Upper lobe of left lung (tissue), 6 donors: ENCODE measurements at places on chromosomes 11 and 22. TPM values are rescaled to one million over a fixed set of nuclear protein-coding genes. Genes with fewer than 3 reads are reported as not detected.

GRCh38 chr11:5603326-5603725, 6.9 kb downstream of the TRIM6 start:
- no peaks in the 10 kb centered on the region for H3K36me3 ChIP-seq
- H3K4me1 ChIP-seq: no peaks in the 10 kb centered on the region
- H3K27me3 ChIP-seq: no peaks in the 10 kb centered on the region
- no peak overlapping the region for H3K4me3 ChIP-seq
- no peak overlapping the region for H3K27ac ChIP-seq

The SLC43A1 gene
- total RNA-seq: 12.3 TPM

DNA sequence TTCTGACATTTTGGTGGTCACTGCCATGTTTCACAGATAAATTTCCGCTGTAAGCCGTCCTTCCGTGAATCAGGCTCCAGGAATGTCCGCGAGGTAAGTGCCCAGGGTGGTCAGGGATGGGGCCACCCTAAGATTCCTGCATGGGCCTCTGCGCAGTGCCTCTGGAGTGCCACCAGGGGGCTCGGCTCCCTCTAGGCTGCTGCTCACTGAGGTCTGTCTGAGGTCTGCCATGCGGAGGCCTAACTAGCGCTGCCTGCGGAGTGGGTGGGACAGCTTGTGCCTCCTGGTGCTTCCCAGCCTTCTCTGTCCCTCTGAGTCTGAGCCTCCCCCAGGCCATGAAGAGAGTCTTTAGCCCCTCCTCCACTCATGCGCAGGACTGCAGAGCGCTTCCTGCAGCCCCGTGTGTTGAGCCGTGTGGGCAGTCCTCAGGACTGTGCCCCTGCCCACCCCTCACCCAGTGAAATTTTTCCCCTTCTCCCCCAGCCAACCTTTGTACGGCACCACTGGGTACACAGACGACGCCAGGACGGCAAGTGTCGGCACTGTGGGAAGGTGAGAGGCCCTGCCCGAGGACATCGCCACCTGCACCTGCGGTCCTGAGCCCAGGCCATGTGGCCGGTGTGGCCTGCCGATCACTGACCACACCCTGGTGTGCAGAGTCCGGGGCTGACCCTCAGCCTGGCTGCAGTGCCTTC, 11.9 kb upstream of the MDK start:
- no peak overlapping the region for H3K4me3 ChIP-seq
- DNase-seq: peak; percentile 56
- peaks cover 61% of the 10 kb centered on the region for H3K36me3 ChIP-seq
- H3K27ac ChIP-seq: peak overlapping the region; percentile 19
- H3K4me1 ChIP-seq: peaks cover 16% of the 10 kb centered on the region

The MMP11 gene
- not detected for total RNA-seq

DNA sequence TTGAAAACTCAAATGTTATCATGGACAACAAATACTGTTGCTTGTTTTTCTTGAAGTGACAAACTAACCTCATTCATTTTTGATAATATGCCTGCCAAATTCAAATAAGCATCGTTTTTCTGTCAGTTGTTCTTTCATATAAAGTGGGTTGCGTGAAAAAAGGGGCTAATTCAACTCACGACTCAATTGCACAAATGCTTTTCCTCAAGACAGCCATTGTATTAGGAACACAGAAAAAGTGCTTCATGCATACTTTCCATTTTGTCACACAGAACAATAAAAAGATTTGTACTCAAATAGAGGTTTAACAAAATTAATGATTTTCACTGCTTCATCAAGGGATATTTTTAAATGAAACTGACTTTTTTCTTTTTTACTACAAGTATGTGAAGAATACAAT, 94.6 kb upstream of the ALKBH3 start:
- H3K4me1 ChIP-seq: no peaks in the 10 kb centered on the region
- DNase-seq: no peak
- no peak overlapping the region for H3K27ac ChIP-seq
- H3K36me3 ChIP-seq: no peaks in the 10 kb centered on the region
- H3K4me3 ChIP-seq: no peak overlapping the region
- H3K27me3 ChIP-seq: no peaks in the 10 kb centered on the region

- H3K27ac ChIP-seq: no peak overlapping the region
- DNase-seq: peak; percentile 26
- no peaks in the 10 kb centered on the region for H3K36me3 ChIP-seq
- H3K27me3 ChIP-seq: no peaks in the 10 kb centered on the region
- H3K4me1 ChIP-seq: no peaks in the 10 kb centered on the region
Measured at GRCh38 chr11:31995032-31995431, 95.8 kb upstream of the RCN1 start.

The OR51B6 gene
- not detected for total RNA-seq

DNA sequence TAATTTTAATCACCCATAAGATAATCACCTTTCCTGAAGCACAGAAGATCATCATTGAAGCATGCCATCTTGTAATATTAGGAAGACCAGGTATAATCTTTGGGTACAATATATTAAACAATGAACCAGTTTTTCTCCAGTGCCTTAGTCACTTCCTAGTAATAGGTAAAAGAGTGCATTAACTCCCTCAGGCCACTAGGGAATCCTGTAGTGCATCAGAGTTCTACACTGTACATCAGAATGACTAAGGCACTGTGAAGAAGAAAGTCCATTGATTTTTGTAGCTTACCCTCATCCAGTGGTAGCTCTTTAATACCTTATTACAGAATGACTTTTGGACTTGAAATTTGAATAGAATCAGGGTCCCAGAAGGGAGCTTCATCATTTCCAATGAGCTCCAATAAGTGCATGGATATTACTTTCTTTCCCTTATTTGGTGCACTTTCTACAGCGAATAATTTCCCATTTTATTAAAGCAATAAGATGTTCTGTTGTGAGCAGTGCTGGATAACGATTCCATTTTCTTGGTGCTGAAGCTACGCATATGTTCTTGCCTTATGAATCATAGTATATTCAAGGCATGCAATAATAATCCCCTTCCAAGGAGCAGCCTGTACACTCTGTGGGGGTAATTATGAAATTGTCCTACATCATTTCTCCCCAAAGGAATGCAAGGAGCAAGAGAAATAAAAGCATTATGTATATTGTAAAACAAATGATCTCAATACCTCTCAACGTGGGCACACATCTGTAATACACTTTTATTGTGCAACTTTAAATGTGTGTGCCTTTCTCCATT, 4.7 kb downstream of the C11orf87 start:
- no peaks in the 10 kb centered on the region for H3K36me3 ChIP-seq
- no peaks in the 10 kb centered on the region for H3K4me1 ChIP-seq
- H3K4me3 ChIP-seq: no peak overlapping the region
- peaks cover 15% of the 10 kb centered on the region for H3K27me3 ChIP-seq
- DNase-seq: no peak
- H3K27ac ChIP-seq: no peak overlapping the region

DNA sequence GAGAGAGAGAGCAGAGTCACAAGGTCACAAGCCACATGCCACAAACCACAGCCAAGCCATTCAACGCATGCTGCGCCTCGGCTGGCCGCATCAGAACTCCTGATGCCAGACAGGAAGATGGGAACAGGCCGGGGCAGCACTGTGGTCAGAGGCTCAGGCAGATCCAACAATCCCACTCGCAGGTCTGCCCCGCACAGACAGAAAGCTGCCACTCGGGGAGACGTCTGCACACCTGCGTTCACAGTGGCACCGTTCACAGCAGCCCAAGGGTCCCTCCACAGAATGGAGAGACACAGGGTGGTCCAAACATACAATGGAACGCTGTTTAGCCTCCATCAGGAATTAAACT, 408.8 kb downstream of the CTTN start:
- H3K4me3 ChIP-seq: no peak overlapping the region
- no peaks in the 10 kb centered on the region for H3K27me3 ChIP-seq
- H3K4me1 ChIP-seq: no peaks in the 10 kb centered on the region
- DNase-seq: no peak

GRCh38 chr11:28488336-28488735, 380.1 kb downstream of the METTL15 start:
- no peaks in the 10 kb centered on the region for H3K27me3 ChIP-seq
- H3K36me3 ChIP-seq: no peaks in the 10 kb centered on the region
- no peak overlapping the region for H3K4me3 ChIP-seq

- H3K4me3 ChIP-seq: no peak overlapping the region
- H3K27me3 ChIP-seq: no peaks in the 10 kb centered on the region
- DNase-seq: no peak
- H3K4me1 ChIP-seq: no peaks in the 10 kb centered on the region
Measured at GRCh38 chr22:22593964-22594656, 35.0 kb upstream of the PRAME start.

- H3K27me3 ChIP-seq: no peaks in the 10 kb centered on the region
- no peak for DNase-seq
- H3K27ac ChIP-seq: no peak overlapping the region
Measured at GRCh38 chr11:85930879-85931366, 75.7 kb downstream of the CCDC83 start.

- H3K4me3 ChIP-seq: no peak overlapping the region
- no peak for DNase-seq
- H3K36me3 ChIP-seq: no peaks in the 10 kb centered on the region
Measured at GRCh38 chr11:39304586-39304985, 2154.9 kb downstream of the LRRC4C start.

The CYTH4 gene
- 54.3 TPM for total RNA-seq

The RASGRP2 gene
- 34.1 TPM for total RNA-seq

GRCh38 chr11:112176077-112176476, 765 bp downstream of the BCO2 start:
- H3K27me3 ChIP-seq: no peaks in the 10 kb centered on the region
- no peaks in the 10 kb centered on the region for H3K36me3 ChIP-seq
- H3K4me3 ChIP-seq: no peak overlapping the region

The CDC42EP2 gene
- total RNA-seq: 45.2 TPM

GRCh38 chr11:42774567-42774966, 537.2 kb upstream of the API5 start:
- no peaks in the 10 kb centered on the region for H3K36me3 ChIP-seq
- no peaks in the 10 kb centered on the region for H3K27me3 ChIP-seq
- DNase-seq: no peak
- no peak overlapping the region for H3K27ac ChIP-seq

DNA sequence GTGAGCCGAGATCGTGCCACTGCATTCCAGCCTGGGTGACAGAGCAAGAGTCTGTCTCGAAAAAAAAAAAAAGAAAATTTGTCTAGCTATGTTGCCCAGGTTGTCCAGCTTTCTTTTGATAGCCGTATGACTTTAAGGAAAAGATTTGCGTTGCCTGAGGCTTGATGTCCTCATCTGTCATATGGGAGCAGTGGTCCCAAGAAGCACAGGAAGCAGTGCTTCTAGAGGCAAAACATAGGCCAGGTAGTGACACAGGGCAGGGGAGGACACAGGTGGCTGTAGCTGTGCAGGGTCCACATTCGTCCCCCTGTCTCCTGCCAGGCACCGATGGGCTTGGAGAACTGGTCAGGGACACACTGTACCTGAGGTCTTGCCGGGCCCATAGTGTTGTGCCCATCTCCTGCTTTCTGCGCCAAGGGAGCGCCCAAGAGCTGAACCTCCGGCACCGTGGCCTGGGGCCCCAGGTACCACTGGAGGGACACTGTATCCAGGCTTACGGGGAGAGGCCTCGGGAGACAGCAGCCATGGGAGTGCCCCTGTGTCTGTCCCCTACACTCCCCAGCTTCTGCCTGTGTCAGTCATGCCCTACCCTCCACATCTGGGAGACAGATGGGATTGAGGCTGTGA, 1.4 kb downstream of the LRRC74B start:
- no peak overlapping the region for H3K27ac ChIP-seq
- H3K4me3 ChIP-seq: no peak overlapping the region
- DNase-seq: no peak
- H3K27me3 ChIP-seq: no peaks in the 10 kb centered on the region
- peaks cover 13% of the 10 kb centered on the region for H3K4me1 ChIP-seq
- H3K36me3 ChIP-seq: no peaks in the 10 kb centered on the region

The GRAP2 gene
- 3.2 TPM for total RNA-seq

The MYRF gene
- 50.1 TPM for total RNA-seq

The MEI1 gene
- 20.7 TPM for total RNA-seq

DNA sequence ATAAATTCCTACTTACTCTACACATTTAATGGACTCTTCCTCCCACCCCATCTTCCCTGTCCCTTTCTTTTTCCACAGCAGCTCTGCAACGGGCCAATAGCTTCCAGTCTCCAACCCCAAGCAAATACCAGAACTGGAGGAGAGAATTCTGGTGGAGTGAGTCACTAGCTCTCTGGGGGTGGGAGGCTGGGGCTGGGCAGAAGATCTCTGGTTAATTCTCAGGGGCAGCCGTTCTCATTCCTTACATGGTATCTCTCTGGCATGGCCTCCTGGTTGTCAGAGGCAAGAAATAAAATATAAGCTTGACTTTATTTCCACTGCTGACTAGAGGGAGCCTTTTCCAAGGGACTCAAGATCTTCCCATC, 90.4 kb upstream of the PARVA start:
- no peaks in the 10 kb centered on the region for H3K36me3 ChIP-seq
- H3K4me3 ChIP-seq: no peak overlapping the region
- DNase-seq: no peak
- H3K27me3 ChIP-seq: no peaks in the 10 kb centered on the region

DNA sequence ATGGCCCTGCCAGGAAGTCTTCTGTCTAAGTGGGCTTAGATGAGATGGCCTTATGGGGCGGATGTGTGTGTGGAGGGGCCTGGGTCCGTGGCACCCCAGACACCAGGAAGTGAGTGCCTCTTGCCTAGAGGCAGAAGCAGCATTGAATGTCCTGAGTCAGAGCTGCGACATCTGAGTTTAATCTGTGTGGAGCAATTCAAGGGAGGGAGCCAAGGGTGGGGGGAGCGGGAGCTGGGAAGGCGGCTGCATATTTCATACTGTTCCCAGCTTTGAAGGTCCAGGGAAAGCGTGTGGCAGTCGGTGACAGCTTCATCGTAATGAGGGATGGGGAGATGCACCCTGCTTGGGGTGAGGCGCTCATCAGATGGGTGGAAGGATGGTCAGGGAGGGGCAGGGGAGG, 73.5 kb upstream of the THY1 start:
- DNase-seq: no peak
- no peaks in the 10 kb centered on the region for H3K4me1 ChIP-seq

- DNase-seq: no peak
- H3K4me1 ChIP-seq: no peaks in the 10 kb centered on the region
- H3K27ac ChIP-seq: no peak overlapping the region
- H3K27me3 ChIP-seq: no peaks in the 10 kb centered on the region
- H3K36me3 ChIP-seq: no peaks in the 10 kb centered on the region
- no peak overlapping the region for H3K4me3 ChIP-seq
Measured at GRCh38 chr11:76244316-76244851, 38.1 kb upstream of the WNT11 start.

- no peaks in the 10 kb centered on the region for H3K36me3 ChIP-seq
- H3K27ac ChIP-seq: no peak overlapping the region
- H3K4me3 ChIP-seq: no peak overlapping the region
- DNase-seq: no peak
Measured at GRCh38 chr11:101061606-101062005, 68.0 kb downstream of the PGR start.

GRCh38 chr11:3826721-3827120, 14.0 kb downstream of the RHOG start:
- no peaks in the 10 kb centered on the region for H3K27me3 ChIP-seq
- H3K4me3 ChIP-seq: no peak overlapping the region

The MS4A6A gene
- total RNA-seq: 99.5 TPM

GRCh38 chr11:80211673-80212072, 770.8 kb upstream of the TENM4 start:
- DNase-seq: no peak
- H3K4me3 ChIP-seq: no peak overlapping the region
- no peaks in the 10 kb centered on the region for H3K27me3 ChIP-seq
- no peaks in the 10 kb centered on the region for H3K36me3 ChIP-seq
- H3K4me1 ChIP-seq: no peaks in the 10 kb centered on the region
